CD4-positive, alpha-beta memory T cell (primary cell): ENCODE measurements at places on chromosomes 4 and X.
A peak's percentile ranks its signal among the peaks of the same experiment; 100 is the strongest.

- DNase-seq = no peak
Observed at GRCh38 chr4:4853371-4853823, 6.1 kb upstream of the MSX1 start.

DNA sequence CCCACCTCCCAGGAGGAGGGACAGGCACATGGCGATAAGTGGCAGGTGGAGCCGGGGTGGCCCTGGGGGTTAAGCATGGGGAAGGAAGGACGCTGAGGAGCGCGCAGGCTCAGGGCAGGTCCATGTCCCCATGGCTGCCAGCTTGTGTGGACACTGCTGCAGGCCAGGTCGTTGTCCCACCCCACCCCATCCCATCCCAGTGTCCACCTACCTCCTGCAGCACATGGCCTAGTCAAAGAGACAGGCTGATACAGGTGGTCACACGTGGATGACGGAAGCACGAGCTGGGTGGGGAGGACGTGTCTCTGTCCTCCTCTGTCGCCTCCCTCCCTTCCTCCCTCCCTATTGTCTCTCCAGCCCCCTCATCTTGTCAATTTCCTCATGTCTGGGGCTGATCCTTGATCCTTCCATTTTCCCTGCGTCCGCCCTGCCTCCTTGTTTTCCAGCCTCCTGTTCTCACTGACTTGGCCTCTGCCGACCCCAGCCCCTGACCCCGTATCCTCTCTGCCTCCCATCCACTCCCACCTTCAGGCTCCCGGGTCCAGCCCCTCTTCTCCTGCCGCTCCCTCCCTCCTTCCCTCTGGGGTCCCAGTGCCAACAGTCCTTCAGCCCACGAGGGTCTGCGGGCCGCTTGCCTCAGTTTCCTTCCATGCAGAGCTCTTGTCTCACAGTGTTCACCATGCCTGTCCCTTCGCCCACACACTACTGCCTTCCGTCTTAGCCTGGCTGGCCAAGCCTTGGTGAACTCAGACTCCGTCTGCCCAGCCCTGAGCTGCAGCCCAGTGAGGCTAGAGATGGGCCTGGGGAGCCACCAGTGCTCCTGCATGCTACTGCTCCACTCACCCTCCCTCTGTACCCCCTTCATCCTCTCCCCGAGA is 15.5 kb upstream of the ADD1 start:
- no peak for DNase-seq

GRCh38 chr4:78734441-78735162 is 41.5 kb upstream of the BMP2K start:
- no peak for DNase-seq

DNA sequence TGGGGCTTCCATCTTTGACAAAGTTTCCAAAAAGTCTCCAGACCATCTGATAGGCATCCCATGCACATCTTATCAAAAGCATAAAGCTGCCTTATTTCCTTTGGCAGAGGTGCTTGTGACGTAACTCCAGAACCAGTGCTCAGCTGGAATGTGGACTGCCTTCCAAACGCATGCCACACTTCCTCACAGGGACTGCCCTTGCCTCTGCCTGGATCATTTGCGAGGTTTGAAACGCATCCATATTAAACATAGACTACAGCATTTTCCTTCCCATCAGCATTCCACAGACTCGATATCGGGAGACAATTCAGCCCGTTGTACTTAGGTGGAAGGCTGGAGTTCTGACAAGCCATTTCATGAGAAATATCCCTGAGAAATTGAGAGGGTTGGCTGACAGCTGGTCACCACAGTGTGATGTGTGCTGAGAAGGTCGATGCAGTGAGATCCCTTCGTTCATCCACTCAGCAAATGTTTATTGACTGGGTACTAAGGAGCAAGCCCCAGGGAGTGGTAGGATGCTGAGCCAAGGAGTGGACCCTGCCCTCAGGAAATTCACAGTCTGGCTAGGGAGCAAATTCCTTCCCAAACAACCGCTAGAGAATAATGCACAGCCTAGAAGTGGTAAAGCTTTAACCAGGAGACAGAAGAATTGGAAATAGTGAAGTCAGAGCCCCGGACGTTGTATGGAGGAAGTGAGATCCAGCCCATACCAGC is 376.0 kb downstream of the BCOR start:
- no peak for DNase-seq

GRCh38 chrX:267771-268261 is 13.4 kb upstream of the PLCXD1 start:
- DNase-seq = no peak

- DNase-seq = peak; percentile 46
Observed at GRCh38 chr4:75696071-75696470, 22.9 kb upstream of the G3BP2 start.

DNA sequence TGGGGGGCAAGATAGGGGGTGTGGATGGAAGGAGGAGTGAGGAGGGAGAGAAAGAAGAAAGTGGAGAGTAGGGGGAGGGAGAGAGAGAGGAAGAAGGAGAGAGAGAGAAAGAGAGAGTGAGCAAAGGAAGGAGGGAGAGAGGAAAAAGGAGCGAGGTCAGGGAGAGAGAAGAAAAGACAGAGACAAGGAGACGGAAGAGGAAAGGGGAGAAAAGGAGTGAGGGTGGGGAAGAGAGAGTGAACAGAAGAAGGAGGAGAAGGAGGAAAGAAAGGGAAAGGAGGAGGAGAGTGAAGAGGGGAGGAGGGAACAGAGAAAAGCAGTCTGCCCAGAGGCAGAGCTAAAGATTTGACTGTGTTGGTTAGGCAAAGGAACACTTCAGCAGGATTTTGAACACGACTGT is 181.6 kb downstream of the MID1IP1 start:
- DNase-seq = no peak

DNA sequence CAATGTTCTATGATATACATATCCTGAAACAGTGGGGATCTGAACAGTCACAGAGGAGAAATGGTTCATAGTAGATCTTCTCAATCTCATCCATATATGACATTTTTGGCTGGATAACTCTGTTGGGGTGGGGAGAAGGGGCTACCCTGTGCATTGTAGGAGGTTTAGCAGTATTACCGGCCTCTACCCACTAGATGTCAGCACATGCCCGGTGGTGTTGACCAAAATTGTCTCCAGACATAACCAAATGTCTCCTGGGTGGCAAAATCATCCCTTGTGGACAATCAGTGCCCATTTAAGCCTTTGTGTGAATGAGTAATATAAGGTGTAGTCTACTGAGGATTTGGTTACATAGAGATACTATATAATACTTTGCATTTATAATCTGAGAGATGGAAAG is 89.9 kb downstream of the PLS3 start:
- no peak for DNase-seq

- no peak for DNase-seq
Observed at GRCh38 chr4:151485541-151486131, 76.7 kb downstream of the FHIP1A start.

GRCh38 chr4:152229782-152230289 is 306.1 kb downstream of the FBXW7 start:
- DNase-seq = no peak
